Tibial artery (tissue), 4 donors: ENCODE measurements at places on chromosomes 5 and 9.

DNA sequence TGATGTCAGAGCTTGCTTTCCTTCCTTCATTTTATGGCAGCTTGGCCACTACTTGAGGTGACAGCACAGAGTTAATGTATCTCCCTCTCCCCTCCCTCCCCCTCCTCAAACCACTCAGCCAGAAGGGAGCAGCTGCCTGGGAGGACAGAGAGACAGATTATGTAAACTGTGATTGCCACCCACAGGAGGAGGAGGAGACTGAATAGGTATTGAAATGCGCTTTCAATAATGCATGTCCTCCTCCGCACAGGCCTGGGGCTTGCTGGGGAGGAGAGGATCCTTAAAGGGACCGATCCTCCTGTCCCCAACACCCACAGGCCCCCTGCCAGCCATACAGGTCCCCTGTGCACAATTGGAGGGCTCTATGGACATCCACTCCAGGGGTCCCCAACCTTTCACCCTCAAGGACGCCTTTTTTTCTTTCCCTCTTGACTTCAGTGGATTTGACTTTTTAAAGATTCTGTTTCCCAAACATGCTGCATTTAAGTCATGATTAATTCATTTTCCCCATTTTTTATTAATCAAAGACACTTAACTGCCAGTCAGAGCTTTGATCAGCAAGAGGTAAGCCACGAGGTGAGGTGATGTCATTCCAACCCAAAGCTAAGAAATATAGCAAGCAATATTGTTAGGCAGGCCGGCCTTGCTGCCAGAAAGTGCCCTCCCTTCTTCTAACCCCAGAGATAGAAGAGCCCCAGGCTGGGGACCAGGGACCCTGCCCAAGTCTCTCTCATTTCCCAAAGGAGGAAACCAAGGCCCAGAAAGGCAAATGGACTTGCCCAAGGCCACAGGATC is 47.5 kb upstream of the CPLX2 start:
- no peak for DNase-seq

GRCh38 chr5:126044931-126045565 is 378.2 kb upstream of the GRAMD2B start:
- no peak for DNase-seq

GRCh38 chr9:114216081-114216480 is 60.7 kb downstream of the COL27A1 start:
- DNase-seq, result peak; percentile 37

DNA sequence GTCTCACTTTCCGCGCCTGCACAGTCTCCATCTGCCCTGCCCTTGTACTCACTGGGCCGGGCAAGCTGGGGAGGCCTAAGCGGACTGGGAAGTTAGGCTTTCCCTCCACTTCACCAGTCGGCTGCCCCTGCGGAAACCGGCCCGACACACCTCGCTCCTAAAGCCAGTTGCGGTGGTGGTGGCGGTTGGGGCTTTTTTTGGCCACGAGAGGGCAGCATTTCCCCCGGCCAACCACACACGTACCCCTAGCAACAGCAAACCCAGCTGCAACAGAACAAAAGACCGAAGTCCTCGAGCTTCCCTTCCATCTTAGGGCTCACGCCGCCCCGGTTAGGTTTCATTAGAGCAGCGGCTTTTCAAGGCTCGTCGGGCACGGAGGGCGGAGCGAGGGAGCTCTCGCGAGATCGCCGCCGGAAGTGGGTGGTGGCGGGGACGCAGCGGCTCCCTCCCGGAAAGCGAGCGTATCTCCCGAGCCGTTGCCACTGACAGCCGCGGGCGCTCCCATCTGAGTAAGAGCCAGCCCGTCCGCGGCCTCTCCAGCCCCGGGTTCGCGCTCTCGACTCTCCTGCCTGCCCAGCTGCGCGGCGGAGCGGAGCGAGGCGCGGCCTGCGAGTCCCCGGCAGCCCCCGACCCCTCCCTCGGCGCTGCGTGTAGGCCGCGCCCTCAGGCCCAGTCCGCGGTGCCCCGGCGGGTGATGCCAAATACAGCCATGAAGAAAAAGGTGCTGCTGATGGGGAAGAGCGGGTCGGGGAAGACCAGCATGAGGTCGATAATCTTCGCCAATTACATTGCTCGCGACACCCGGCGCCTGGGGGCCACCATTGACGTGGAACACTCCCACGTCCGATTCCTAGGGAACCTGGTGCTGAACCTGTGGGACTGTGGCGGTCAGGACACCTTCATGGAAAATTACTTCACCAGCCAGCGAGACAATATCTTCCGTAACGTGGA is at the start of gene RRAGA:
Gene RRAGA (plus strand): TSS at position 462 of the 951 bp plus-strand sequence. CDS start 233 bp downstream, at position 695.
- DNase-seq, result peak; percentile 96

DNA sequence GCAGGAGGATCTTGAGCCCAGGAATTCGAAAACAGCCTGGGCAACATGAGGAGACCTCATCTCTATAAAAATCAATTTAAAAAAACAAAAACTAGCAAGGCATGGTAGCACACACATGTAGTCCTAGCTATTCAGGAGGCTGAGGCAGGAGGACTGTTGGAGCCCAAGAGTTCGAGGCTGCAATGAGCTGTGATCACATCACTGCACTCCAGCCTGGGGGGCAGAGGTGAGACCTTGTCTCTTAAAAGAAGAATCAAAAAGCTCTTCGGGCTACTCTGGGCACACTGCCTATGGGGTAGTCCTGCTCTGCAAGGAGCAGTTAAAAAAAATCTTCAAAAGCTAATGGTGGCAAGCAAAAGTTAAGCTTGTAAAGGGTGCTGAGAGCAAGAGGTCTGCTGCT is 23.5 kb downstream of the SKP1 start:
- no peak for DNase-seq

- DNase-seq, result no peak
Measured at GRCh38 chr9:86749161-86749893, 198.0 kb downstream of the GAS1 start.

GRCh38 chr9:19934301-19934871 is 145.5 kb upstream of the SLC24A2 start:
- no peak for DNase-seq

- no peak for DNase-seq
Measured at GRCh38 chr9:126119731-126120130, 206.9 kb upstream of the MVB12B start.

DNA sequence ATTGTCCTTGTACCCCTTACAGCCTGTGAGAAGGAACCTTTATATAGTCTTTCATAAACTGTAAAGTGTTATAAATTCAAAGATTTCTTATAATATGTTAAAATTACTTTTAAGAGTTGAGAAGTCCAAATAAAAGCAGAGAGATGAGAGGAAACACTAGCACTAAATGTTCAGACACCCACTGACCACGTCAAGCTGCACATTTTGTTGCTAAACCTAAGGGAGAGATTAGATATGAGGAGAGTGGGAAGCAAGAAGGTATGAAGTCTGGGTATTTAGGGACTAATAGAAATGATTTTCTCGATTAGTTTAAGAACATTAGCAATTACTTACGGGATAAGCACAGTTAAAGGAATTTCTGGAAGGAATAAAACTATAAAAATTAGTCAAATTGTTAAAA is 506.9 kb downstream of the RAB3C start:
- DNase-seq, result no peak

DNA sequence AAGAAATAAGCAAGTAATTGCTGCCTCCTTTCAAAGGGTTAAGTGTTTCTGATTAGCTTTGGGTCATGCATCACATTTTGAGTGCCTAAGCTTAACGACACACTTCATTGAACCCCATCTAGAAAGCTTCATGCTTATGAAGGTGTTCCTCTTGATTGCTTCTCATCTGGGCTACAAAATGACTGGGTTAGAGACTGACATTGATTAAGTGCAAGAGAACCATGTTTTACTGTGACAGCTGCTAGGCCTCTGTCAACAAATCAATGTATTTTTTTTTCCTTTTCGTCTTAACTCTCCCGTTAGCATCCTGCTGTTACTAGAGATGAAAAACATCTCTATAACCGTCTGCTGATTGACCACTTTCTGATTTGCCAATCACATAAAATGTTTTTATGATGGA is 725.0 kb downstream of the TLE1 start:
- DNase-seq, result no peak

GRCh38 chr5:133244242-133244641 is 192.4 kb downstream of the HSPA4 start:
- no peak for DNase-seq

GRCh38 chr5:73198833-73199592 is 26.0 kb downstream of the TMEM174 start:
- no peak for DNase-seq
